Stimulated activated CD4-positive, alpha-beta T cell treated with anti-CD3 and anti-CD28 coated beads, TNF-alpha, amount 100 ng/mL, for 1 hour (primary cell): ENCODE measurements at places on chromosomes 5 and 9.

GRCh38 chr9:92048924-92049625, 66.1 kb downstream of the SPTLC1 start:
- no peak for DNase-seq

- no peak for DNase-seq
These were observed 274.3 kb upstream of the ANKRD55 start for GRCh38 chr5:56507351-56507930.

GRCh38 chr9:114006931-114007691, 71.0 kb downstream of the AMBP start:
- DNase-seq = no peak

DNA sequence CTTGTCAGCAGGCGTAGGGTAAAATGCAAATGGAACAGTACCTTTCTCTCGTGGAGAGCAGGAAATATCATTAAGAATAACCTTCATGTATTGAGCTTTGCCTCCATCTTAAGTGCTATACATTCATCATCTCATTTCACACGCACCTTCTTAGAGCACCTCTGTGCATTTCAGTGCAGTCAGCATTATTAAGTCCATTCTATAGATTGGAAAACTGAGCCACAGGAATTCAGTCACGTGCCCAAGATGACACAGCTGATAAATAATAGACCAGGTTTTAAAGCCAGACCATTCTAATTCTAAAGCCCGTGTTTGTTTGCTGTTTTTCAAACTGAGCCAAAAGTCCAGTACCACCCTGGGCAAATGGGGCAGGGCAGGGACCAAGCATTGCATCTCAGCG, 109.2 kb upstream of the WWC1 start:
- DNase-seq = no peak

GRCh38 chr5:92916036-92916435, 665.0 kb downstream of the NR2F1-AS1 start:
- no peak for DNase-seq

DNA sequence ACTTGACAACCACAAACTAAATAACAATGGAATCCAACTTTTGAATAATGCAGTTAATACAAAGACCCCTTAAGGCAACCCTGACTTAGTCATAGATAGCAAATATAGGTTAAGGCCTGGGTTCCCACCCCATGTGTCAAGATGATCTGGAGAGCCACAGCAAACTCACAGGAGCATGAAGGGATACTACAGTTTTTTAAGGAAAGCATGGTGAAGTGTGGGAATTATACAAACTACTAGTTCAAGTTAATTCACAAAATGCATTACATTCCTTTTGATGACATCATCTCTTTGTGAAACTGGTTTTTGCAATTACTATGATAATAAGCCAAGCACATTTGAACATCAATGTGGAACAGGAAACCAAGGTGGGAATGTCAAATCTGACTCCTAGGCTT, 50.6 kb downstream of the LHFPL2 start:
- DNase-seq = no peak

GRCh38 chr9:36364577-36364976, 35.5 kb downstream of the RNF38 start:
- DNase-seq = no peak

- DNase-seq = no peak
These were observed 1.1 kb downstream of the NFIB start for GRCh38 chr9:14312719-14313377.

- no peak for DNase-seq
These were observed 55.2 kb upstream of the TMEM215 start for GRCh38 chr9:32728181-32728580.

DNA sequence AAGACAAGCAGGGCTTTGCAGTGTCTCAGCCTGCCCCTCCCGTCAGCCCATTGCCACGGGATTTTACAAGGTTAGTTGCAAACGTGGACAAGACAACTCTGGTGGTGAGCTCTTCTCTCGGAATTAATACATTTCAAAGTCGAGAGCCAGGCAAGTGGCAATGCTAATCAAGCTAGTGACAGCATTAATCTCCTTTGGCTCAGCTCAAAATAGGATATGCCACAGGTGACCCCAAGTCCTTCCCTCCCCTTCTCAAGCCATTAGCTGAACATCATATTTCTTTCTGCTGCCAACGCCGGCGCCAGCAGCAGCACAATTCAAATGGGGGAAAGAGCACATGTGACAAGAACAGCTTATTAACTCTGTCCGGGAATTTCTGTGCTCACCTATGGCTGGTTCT, 190.1 kb downstream of the ATPSCKMT start:
- DNase-seq = no peak

DNA sequence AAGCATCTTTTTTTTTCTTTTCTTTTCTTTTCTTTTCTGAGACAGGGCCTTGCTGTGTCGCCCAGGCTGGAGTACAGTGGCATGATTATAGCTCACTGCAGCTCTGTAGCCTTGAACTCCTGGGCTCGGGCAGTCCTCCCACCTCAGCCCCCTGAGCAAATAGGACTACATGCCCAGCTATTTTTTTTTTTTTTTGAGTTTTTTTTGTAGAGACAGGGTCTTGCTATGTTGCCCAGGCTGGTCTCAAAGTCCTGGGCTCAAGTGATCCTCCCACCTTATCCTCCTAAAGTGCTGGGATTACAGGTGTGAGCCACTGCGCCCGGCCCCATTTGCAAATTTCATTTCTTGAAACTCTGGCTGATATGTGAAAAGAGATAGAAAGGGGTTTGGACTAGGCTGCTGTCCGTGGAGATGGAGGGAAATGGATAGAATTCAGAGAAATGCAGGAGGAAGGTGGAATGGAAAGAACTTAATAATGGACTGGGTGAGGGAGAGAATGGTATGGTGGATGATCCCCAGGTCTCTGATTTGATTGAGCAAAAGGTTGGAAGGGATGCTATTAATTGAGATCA, 32.9 kb downstream of the TNFAIP8 start:
- no peak for DNase-seq

GRCh38 chr5:1180841-1181271, 20.5 kb upstream of the SLC6A19 start:
- DNase-seq = no peak

GRCh38 chr9:17138503-17138902, 3.7 kb downstream of the CNTLN start:
- DNase-seq = no peak

DNA sequence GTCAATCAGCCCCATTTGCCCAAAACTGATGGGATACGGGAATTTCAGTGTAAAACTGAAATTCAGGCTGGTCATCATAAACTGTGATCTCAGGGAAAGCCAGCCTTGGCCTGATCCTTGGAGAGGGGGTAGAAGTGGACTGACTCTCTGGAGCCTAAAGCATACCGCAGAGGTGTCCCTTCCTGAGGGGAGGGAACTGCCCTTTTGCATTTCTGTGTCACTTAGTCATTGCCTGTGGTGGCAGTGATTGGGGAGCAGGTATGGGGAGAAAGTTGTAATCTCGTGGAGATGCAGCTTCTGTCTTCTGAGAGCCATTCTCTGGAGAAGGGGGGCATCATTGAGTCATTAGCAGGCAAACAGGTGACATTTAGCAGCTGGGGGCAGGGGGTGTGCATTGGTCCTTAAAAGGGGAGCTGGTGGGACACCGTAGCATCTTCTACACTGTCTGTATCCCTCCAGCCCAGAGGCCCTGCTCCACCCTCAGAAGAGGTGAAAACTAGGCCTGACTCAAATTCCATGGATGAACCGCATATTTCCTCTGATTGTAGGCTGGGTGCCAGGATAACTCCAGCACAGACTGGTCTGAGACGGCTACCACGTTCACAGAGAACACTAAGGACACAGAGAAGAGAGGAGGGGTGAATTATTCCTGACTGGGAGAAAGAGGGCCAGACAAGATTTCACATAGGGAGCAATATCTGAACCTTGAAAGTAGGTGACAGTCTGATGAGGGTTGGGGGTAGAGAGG, 143.3 kb downstream of the SEC61B start:
- no peak for DNase-seq

GRCh38 chr9:78210841-78211301, 25.0 kb upstream of the CEP78 start:
- no peak for DNase-seq

DNA sequence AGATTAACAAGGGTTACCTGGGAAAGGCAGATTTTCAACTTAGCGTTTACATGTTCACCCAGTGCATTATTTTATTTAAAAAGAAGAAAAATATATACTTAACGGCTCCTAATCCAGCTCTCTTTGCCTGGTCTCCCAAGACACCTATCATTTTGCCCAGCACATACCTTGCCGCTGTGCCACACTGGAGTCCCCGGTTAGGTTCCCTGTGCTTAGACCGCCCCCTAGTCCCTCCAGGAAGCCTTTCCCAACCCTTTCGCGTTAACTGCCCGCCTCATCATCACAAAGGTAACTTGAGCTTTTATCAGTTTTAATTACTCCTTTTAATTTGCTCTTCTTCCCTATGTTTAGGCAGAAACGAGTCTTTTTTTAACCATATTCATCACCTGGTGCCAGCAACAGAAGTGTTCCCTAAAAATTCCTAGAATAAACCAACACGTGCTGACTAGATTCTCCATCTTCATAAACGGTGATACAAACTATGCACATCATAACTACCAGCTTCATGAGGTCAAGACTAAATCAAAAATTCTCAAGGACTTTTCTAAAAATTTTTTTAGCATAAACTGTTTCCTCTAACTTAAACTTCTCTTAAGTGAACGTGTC, 19.7 kb downstream of the DNAJA1 start:
- no peak for DNase-seq

DNA sequence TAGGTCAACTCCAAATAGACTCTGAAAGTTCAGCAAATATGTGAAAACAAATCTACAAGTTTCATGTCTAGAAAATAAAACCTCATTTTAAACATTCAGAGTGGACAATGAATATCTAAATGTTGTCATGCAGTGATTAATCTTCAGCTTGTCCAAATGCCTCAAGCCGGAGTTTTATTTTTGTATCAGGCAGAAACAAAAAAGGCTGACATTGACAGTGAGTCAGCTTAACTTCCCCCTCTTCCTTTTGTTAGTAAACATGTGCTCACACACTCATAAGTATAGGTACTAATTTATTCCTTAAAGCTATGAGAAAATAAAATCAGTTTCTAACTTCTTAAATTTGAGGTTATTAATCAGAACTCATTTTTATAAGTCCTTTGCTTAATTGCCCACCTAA, 467.9 kb upstream of the DAB2 start:
- DNase-seq = no peak

DNA sequence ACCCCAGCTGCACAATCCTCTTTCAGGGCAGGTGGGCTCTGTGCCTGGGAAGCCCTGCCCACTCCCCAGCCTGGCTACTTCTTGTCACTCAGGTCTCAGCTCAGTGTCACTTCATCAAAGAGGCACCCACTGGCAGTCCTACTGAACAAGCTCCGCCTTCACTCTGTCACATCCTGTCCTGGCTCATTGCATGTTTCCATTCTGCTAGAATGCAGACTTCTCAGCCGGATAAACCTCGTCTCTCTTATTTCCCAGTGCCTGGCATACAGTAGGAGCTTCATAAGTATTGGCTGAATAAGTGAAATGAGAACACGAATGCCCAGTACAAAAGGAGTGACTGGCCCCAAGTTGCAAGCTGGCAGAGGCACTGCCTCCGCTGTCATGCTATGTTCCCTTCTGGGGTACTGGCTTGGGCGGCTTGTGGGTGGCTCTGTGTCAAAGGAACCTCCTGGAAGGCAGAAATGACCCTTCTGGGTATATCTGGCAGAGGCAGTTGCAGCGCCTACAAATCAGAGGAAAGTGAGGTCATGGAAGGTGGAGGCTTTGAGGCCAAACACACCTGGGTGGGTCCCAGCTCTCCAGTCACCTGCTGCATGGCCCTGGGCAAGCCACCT, 98.3 kb upstream of the PHYKPL start:
- DNase-seq = no peak

DNA sequence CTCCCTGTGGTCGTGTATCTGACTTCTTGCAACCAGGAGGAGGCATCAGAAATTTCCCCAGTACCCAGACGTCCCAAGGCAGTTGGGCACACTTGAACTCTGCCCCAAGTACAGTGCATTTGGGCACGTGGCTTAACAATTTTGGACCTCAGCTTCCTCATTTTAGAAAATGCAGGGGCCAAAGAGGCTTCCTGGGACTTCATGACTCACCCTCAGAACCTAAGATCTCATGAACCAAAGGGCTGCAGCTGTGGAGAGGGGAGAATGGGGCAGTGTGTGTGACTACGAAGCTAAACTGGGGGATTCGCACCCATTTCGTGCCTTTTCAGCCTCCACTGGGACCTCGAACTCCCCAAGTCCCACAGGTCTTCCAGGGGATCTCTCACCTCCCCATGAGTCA, 59.2 kb downstream of the SYK start:
- no peak for DNase-seq

- DNase-seq = no peak
These were observed 142.8 kb downstream of the RASEF start for GRCh38 chr9:82920154-82920553.

GRCh38 chr9:82532504-82533180, 530.3 kb downstream of the RASEF start:
- no peak for DNase-seq

- DNase-seq = no peak
These were observed 762.8 kb downstream of the EFNA5 start for GRCh38 chr5:106907979-106908378.

- DNase-seq = no peak
These were observed 60.8 kb downstream of the ZNF474 start for GRCh38 chr5:122190156-122190555.

- no peak for DNase-seq
These were observed 46.6 kb downstream of the NR6A1 start for GRCh38 chr9:124724415-124725067.

DNA sequence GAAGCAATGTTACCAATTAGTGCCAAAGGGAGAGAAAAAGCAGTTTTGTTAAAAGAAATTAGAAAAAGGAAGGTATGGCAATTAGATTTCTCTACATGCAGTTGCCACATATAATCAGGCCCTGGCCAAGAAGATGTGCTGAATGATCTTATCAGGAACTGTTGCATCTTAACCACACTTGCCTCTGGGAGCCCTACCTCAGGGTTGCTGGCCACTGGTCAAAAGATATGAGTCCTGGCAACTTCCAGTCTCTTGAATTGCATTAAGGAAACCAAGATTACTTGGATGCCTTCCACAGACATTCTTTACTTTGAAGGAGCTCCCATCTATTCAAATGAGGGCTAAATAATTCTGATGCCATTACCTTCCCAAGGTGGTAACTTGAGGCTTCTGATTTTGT, 60.4 kb downstream of the TNC start:
- no peak for DNase-seq

DNA sequence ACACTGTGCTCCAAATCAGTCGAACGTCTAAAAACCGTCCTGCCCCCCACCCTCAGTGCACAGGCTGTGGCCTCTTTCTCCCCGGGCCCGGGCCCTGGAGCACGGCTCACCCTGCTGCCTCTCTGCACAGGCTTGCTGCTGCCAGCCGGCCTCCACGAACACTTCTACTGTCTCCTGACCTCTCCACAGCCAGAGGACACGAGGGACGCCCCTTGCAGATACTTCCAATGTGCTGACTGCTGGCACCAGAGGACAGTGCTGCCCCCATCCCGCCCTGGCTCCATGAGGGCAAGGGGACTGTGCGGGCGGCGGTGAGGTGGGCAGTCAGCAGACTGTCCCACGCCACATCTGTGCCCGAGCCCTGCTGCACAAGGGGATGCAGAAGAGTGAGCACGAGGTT, 174.8 kb downstream of the COL23A1 start:
- no peak for DNase-seq
